ENCODE measurements at places on chromosomes 7 and 10. TPM values are rescaled to one million over a fixed set of nuclear protein-coding genes. Genes with fewer than 3 reads are reported as not detected.

LRIT1 gene
- not detected for total RNA-seq

ETV1 gene
- 13.9 TPM for total RNA-seq

LRRD1 gene
- not detected for total RNA-seq

NRBF2 gene
- total RNA-seq, result 15.1 TPM

AKR1C3 gene
- total RNA-seq, result 438 TPM

LRRN3 gene
- not detected for total RNA-seq

ANKRD26 gene
- 6.1 TPM for total RNA-seq

ZNF425 gene
- 2.7 TPM for total RNA-seq

C7orf57 gene
- total RNA-seq, result not detected
